Jurkat, Clone E6-1 (cell line): ENCODE measurements at places on chromosomes 11 and 22.

DNA sequence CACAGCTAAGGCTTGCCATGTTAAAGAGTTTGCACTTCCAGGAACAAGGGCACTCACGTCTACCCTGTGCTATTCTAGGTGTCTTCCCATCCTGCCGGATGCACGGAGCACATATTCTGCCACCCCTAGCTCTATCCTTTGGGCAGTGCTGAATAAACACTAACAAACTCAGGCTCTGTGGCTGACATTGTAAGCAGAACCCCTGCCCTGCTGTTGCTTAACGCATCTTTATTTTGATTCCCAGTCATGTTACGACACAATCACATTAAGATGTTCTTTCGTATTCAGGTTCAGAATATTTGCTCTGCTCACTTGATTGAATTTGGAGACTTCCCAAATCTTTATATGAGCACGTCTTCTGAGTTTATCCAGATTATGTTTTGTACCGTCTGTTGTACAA lies 3.7 kb upstream of the HDHD5 start:
- DNase-seq = no peak

DNA sequence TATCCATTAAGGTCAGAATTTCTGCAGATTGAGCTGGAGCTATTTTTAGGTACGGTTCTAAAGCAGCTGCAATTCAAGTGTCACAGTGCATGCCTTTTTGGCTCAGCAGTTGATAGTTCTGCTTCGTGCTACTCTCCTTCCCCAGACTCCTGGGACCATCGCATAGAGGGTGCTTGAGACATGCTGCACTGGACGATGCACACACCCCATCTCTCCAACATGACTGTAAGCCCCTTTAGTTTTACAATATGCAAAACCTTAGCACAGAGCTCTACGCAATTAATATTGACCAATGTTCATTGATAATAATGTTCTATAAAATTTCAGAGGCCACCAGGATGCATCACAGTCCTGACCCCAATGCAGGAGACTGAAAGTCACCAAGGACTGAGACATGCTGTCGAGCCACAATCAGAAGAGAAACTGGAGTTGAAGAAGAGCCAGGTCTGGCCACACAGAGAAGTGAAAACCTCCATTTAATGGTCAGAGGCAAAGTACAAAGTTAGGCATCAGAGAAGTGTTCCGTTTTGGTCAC lies 120.9 kb upstream of the ZC3H12C start:
- no peak for DNase-seq

DNA sequence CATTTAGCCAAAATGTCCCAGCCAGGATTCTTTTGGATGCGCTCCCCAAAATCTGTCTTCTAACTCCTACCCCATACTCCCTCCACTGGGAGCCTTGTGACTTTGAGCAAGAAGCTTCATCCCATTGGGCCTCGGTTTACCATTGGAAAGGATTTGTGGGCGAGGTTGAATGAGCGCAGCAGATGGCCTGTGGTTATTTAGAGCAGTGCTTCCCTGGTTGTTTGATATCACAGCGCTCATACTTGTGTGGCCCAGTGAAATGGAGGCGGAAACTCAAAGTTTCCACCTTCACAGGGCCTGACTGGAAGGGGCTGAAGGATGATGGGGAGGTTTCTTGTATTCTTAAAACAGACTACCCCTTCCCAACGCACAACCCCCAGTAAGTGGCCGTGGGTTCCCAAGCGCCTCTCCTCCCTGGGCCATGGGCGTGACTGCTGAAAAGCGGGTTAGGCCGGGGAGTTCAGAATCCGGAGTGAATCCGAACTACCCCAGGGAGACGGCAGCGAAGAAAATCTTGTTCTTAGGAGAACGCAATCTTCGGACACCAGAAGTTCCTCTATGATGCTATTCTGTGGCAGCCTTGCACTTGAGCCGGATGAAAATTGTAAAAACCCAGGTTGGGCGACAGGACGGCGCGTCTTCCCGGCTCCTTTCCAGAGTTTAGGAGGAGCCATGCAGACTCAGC lies 1.2 kb upstream of the ATF4 start:
- DNase-seq = no peak

- DNase-seq = no peak
These were observed 1.2 kb downstream of the ARHGEF17 start for GRCh38 chr11:73308961-73309919.

- DNase-seq = no peak
These were observed 47.4 kb downstream of the MED15 start for GRCh38 chr22:20554824-20555223.

DNA sequence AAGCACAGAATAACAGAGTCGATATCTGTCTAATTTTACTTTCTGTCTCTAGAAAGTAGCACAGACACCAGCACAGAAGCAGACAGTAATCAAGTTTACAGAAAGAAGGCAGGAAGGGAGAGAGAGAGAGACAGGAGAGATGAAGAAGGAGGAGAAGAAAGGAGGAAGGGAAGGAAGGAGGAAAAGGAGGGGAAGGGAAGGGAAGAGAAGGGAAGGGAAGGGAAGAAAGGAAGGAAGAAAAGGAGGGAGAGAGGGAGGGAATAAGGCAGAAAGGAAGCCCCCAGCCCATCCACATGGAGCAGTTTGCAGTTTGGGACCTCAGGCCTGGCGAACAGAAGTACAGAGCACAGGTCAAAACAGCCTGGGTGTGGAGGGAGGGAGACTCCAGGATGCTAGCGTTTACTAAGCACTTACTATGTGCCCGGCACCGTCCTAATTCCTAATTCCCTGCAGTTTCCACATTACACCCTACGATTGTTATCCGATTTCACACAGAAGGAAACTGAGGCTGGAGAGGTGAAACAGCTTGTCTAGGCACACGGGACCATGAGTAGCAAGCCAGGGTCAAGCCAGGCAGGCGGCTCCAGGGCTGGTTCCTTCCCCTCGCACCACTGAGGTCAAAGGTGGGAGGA lies 46.0 kb upstream of the WNT7B start:
- DNase-seq = no peak

DNA sequence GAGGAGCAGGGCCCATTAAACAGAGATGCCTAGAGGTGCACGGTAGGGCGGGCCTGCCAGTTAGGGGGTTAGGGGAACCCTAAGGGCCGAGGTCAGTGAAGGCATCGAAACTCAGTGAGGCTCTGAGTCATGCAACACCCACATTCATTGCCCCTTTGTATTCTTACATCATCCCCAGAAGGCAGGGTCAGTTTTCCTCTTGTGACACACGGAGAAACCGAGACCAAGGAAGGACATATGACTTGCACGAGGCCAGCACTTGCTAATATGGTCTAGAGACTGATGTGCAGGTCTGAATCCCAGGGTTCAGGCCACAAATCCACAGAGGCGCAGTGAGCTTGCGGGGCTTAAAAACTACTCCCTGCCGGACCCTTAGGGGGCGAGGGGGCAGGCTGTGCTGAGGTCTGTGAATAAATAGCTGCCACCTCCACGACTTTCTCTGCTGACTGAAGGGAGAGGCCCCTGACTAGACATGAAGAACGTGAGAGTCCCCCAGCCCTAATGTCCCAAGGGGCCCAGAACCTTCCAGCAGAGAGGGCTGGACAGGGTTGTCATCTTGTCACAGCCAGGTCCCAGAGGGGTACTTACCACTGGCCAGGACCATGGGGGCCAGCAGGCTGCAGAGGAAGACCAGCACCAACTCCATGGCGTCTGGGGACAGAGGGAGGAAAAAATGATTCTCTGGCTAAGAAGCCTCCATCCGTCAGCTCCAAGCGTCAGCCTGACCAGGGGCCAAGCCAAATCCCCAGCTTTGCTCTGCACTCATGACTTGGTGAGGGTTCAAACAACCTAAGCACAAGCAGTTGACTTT lies 17.8 kb upstream of the FXYD2 start:
- DNase-seq = no peak

- no peak for DNase-seq
These were observed 66.4 kb upstream of the SORL1 start for GRCh38 chr11:121385688-121386087.

- DNase-seq = no peak
These were observed 28.1 kb upstream of the SCARF2 start for GRCh38 chr22:20465759-20466077.

DNA sequence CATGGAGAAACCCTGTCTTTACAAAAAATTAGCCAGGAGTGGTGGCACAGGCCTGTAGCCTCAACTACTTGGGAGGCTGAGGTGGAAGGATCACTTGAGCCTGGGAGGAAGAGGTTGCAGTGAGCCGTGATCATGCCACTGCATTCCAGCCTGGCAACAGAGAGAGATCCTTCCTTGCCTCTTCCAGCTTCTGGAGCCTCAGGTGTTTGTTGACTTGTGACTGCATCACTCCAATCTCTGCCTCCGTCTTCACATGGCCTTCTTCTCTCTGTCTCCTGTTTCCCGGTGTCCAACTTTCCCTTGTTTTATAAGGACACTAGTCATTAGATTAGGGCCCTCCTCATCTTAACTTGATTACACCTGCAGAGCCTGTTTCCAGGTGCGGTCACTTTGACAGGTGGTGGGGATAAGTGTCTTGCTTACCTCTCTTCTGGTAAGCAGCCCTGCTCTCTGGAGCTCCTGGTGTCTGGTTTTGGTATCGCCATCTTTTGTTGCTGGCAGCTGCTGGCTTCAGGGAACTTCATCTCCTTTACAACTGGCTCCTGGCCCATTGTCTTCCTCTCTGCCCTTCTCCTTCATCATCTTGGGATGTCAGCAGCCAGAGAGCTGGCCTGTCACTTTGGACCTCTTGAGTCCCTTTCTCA lies 8.2 kb upstream of the USP2 start:
- no peak for DNase-seq

- no peak for DNase-seq
These were observed 65.3 kb upstream of the SLN start for GRCh38 chr11:107777110-107777509.

DNA sequence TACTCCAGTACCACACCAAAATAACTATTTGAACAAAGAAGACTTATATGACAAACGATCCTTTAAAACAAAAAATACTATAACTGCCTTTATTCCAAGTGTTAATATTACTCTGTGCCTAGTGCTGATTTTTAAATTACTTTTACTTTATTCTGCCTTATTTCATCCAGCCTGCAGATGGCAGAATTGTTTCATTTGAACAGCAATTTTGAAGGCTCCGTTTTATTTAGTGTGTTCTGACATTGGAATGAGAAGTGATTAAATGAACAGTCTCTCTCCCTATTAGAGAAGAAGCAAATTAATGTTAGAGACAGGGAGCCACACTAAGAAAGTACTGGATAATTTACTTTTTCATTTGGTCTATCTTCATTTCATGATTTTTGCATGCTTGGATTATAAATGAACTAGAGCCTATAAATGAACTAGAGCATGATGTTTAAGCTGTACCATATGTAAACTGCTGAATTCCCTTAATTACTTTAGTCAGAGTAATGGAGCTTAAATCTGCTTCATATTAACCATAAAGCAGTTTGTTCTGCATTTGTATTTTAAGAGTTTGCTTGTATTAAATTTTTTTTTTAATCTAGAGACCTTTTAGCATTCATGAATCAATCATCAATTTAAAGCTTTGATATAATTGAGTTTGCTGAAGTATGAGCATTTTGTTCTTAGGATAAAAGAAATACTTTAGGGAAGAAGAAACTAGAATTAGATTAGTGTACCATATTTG lies 9.8 kb downstream of the PDHX start:
- peak; percentile 51 for DNase-seq

GRCh38 chr11:66844496-66845142 lies 1.4 kb downstream of the RCE1 start:
- no peak for DNase-seq

- DNase-seq = no peak
These were observed 8.4 kb downstream of the KRTAP5-6 start for GRCh38 chr11:1705126-1706052.

DNA sequence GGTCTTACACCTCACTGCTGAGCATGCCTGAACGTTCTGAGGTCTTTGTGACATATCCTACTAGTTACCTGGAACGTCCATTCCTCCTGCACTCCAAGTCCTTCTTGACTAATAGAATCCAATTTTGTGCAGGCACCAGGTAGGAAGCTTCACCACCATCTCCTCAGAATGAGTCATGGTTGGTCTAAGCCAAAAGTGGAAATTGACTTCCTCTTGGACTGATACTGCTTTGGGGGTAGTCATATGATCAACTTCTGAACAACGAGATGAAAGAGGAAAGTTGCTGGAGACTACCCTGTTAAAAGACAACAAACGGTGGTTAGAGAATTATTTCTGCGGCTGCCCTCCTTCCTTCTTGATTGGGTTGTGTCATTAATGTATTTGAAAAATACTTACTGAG lies 374.2 kb upstream of the LARGE1 start:
- DNase-seq = peak; percentile 27

GRCh38 chr11:68271023-68271780 lies 571 bp downstream of the C11orf24 start:
- DNase-seq = peak; percentile 79

DNA sequence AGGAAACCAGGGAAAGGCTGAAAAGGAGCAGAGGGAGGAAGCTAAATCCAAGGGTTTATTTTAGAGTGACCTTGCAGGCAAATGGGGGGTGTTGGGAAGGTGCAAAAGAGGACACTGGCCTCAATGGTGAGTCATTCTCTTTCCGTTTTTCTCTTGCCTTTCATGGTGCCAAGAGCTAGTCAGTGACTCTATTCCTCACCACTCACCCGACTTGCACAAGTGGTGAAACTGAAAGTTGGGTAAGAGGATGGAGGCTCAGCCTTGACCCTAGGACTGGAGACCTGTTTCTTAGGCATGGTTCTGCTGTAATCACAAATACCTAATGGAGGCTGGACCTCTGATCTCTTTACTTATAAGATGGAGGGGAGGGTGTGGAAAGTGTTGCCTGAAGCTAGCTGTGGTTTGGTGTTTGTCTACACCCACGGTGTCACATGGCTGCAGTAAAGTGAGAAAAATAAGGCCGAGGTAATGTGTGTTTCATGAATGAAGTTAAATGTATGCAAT lies 67.3 kb upstream of the CREB3L1 start:
- DNase-seq = no peak

DNA sequence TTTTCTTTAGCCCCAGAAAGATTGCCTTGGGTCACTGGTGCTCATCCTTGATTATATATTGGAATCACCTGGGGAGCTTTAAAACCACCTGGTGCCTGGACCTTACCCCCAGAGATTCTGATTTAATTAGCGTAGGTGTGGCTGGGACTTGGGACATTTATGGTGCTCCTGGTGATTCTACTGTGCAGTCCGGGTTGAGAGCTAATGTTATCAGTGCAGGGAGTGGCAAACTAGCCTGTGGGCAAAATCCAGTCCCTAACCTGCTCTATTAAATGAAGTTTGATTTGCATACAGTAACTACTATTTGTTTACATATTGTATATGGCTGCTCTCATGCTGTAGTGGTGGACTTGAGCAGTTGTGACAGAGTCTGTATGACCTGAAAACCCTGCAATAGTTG lies 134.0 kb upstream of the SORL1-AS1 start:
- no peak for DNase-seq

DNA sequence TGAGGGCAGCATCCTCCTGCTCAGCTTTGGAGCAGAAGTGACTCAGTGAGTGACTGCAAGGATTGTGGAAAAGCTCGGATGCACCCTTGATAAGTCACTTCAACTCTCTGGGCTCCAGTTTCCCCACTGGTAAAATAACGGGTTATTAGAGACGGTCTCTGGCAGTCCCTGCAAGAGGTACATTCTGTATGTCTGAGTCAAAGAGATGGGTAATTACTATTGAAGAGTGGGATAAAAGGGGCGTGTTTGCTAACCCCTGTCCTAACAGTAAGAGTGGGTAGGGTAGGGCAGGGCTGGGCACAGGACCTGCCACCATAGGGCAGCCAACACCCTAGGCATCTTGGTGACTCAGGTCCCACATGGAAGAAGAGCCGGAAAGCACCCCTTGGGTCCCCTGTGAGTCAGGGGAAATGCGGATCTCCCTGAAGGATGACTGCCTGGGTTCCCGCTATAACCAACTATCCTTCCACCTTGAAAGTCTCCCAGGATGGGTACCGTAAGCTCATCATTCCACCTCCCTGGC lies 7.3 kb upstream of the AHNAK start:
- DNase-seq = no peak
